Natural killer cell (primary cell): ENCODE measurements at places on chromosomes 4 and X.

- no peak for DNase-seq
Measured at GRCh38 chr4:96016634-96017299, 176.9 kb downstream of the PDHA2 start.

DNA sequence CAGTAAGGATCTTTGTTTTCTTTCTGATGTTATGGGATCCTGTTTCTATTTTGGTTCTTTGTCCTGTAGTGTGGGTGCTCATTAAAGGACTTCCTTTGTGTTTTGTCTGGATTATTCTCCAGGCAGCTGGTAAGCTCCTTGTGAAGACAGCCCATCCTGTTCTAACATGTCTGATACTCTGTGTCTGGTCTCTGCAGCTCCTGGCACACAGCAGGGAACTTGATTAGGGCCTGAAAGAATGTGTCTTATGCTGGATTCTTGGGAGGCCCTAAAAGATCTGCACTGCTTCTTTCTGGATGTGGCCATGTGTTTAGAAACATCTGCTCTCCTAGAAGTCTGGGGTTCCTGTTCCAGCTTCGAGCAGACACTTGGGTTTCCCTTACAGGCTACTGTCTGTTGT is 38.1 kb upstream of the ATXN3L start:
- no peak for DNase-seq

GRCh38 chr4:91284480-91284879 is 1019.3 kb upstream of the GRID2 start:
- DNase-seq, result no peak

- DNase-seq, result no peak
Measured at GRCh38 chr4:36241771-36242170, 2.5 kb downstream of the ARAP2 start.

- no peak for DNase-seq
Measured at GRCh38 chr4:53575552-53575951, 15.7 kb downstream of the LNX1 start.

DNA sequence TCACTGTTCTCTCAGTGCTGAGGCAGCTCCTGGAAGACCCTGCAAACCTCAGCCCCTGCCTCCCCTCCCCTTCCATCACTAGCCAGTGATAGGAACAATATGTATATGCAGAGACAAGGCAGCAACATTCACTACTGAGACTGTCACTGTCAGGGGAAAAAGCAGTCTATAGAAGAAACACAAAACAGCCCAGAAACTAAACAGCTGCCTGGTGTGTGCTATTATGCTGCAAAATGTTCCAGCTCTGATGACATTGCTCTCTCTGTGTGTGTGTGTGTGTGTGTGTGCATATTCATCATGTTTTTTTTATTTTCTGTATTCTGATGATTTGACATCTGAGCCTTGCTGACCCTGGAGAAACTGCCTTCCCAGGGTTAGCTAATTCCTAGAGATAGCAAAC is 147.2 kb downstream of the SPATA18 start:
- no peak for DNase-seq

DNA sequence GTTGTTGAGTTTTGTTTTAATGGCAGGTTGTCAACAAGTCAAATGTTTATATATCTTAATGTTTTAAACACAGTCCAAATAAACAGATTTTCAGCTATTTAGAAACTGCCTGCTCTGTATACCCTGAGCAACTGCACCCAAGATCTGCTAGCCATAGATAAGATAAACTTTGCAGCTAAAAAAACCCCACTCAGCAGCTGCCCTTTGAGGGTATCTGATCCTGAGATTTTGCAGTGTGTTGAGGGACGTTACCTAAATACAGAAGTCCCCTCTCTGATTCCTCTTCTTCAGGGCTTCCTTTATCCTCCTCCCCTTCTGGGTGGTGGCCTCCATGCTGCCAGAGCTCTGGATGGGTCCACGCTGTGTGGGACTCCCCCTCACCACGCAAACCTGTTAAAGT is 11.0 kb upstream of the FGG start:
- no peak for DNase-seq

DNA sequence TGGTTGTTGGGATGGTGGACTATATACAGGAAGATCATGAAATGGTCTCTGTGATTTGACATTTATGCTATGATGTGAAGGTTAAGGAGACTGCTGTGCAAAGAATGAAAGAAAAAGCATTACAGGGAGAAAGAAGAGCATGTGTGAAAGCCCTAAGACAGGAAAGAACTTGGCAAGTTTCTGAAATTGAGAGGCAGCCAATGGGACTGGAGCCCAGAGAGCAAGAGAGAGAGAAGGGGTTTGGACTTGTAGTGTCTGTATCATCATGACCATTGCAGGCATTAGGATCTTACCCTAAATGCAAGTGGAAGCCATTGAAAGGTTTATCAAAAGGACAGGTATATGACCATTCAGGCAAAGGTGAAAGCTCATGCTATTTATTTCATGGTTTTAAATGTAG is 147.1 kb downstream of the NAA11 start:
- no peak for DNase-seq

- DNase-seq, result no peak
Measured at GRCh38 chr4:157996061-157997028, 176.5 kb downstream of the GASK1B start.

DNA sequence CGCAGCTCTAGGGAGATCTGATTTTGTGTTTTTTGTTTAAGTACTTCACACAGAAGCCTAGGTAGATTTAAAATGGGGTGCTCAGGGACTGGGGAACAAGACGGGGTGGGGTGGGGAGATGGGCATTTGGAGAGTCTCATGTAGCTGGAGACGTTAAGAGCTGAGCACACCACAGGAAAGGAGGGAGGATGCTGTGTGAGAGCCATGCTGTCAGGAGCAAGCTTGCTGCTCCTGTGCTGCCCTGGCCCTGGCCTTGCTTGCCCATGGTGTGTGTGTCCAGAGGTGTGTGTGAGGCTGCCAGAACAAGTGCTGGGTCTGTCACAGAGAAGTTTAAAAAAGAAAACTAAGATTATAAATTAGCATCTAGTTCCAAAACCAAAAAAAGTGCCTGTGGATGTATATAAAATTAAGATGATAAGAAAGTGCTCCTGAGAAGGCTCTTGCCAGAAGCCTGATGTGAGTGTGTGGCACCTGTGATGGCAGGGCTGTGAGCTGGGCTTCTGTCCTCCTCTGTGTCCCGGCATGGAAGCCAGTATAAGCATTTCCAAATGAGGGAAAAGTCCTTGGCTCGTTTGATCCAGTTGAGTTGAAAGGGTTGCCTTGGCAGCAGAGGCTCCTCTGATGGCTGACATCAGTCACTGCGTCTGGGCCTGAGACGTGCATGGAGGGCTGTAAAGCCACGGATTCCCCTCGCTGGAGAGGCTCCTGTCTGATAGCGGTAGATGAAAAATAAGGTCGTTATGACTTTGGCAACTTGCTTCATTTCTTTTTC is 63.5 kb downstream of the NELFA start:
- no peak for DNase-seq

GRCh38 chrX:82384401-82384800 is 1123.7 kb upstream of the POU3F4 start:
- no peak for DNase-seq
